ENCODE measurements at places on chromosomes 1 and 21.

GRCh38 chr1:204435381-204435831 lies 23.8 kb upstream of the PPP1R15B start:
- DNase-seq, result no peak

- no peak for DNase-seq
Measured at GRCh38 chr1:158045639-158046038, 52.2 kb downstream of the KIRREL1 start.

- no peak for DNase-seq
Measured at GRCh38 chr21:27681841-27682240, 715.0 kb upstream of the ADAMTS5 start.

DNA sequence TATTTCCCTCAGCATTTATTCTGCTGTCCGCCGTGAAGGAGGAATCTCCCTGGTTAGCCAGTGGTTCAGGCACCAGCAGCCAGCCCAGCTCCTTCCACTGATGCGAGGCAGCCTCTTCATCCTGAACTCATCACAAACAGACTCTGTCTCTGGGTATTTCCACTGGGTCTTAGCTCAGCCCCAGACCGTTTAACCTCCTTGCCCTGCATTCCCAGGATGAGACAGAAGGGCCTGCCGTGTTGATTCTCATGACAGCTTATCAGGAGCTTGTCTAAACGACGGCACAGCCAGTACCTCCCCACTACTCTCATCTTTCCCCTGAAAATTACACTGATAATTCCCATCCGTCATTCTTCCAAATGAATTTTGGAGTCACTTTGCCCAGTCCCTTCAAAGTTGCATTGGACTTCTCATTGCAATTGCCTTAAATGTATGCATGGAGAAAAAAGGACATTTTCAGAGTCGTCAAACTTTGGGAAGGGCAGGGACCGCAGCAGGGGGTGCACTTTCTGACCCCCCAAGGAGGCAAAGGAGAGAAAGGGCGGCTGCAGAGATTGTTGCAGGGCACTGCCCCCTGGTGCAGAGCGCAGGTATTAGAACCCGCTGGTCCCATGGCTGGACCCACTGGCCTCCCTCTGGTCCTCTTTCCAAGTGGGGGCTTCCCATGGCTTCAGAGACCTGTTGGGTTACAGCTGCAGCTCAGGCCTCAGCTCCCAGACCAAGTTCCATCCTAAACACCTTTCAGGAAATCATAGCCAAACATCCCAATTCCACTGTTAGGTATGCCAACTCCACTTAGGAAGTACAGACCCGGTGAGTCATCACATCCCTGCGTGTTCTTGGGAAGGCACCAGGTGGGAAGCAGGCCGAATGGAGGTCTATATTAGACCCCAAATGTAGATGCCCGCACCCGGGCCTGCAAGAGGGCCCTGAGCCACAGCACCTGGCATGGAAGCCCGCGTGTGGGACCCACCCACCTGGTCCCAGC lies 3.7 kb upstream of the MEGF6 start:
- peak; percentile 13 for DNase-seq

DNA sequence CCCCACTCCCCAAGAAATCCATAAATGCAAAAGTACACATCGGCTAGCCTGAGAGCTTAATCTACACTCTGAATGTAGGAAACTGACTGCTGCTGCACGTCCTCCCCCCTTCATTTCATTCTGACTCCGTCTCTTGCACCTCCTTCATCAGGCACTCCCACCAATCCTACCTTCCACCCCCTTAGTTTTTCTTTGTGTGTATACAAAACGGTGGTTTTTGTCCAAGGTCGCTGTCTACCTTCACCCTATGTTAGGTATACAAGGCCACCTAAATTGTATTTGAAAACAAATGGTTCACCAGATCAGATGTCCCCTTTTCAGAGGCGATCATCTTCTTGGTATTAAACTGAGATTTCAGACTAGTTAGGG lies 1.9 kb downstream of the WDR26 start:
- DNase-seq, result no peak

- no peak for DNase-seq
Measured at GRCh38 chr1:46562498-46562897, 11.1 kb upstream of the KNCN start.

- no peak for DNase-seq
Measured at GRCh38 chr1:94257444-94257843, 20.1 kb upstream of the ARHGAP29 start.

GRCh38 chr1:4308806-4309205 lies 345.6 kb upstream of the AJAP1 start:
- DNase-seq, result no peak

DNA sequence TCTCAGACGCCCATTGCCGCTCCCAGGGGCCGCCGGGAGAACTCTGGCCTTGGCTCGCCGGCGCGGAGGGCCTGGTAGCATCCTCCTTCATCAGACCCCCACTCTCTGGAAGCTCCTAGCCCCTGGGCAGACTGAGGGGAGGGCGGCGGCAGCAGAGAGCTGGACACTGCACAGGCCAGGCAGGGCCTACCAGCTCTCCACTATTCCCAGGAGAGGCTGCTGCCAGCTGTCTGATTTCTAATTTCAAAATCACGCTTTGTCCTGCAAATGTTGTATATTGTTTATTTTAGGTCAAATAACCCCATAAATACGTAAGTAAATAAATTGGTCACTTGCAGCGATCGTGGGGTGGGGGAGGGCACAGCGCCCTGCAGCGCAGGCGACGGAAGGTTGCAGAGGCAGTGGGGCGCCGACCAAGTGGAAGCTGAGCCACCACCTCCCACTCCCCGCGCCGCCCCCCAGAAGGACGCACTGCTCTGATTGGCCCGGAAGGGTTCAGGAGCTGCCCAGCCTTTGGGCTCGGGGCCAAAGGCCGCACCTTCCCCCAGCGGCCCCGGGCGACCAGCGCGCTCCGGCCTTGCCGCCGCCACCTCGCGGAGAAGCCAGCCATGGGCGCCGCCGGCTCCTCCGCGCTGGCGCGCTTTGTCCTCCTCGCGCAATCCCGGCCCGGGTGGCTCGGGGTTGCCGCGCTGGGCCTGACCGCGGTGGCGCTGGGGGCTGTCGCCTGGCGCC lies at the start of gene MTARC1:
TSS of gene MTARC1 (plus strand) at position 577 of the 732 bp plus-strand sequence. CDS start at position 609, 32 bp downstream.
- DNase-seq, result peak; percentile 20

- DNase-seq, result no peak
Measured at GRCh38 chr1:184039126-184039525, 1.6 kb upstream of the COLGALT2 start.

DNA sequence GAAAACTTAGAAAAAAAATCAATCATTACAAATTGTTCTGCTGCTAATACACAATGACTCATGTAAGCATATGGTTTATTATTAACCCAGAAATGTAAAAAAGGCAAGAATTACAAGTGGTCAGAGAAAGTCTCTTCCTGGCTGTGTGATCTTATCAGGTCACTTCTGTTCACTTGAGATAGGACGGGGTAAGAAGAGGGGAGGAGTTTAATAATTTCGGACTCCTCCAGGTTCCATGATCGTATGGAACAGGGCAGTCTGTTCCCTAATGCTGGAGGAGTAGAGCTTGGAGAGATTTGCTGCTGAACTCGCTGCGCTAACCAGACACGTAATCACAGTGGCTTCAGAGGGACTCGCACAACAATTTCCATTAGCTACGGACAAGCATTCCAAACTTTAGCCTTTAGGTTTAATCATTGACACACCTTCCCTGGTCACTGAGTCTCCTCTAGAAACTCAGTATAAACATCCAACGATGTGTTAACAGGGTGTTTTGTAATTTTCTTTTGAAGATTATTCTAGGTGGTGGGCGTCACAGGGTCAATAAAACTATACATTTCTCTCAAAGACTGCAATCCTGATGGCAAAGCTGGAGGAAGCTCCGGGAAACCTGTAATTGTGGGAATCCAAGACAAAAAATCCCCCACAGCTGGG lies 1.3 kb downstream of the CRYZ start:
- DNase-seq, result no peak

DNA sequence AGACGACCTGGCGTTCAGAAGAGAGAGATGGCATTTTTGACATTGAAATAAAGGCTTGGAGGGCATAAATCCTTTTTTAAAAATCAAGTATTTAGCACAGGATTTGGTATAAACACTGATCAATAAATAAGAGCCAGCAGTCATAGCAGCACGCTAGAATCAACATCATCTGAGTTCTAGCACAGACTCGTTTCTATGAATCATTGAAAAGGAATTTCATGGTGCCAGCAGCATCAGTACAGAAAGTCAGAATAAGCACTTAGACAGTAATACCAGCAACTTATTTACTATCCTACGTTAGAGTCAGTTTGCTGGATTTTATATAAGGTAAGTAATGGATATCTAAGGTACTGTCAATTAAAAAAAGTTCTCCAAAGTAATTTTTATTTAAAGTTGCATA lies 119.3 kb downstream of the HLCS start:
- DNase-seq, result no peak

- no peak for DNase-seq
Measured at GRCh38 chr1:107593501-107594209, 371.3 kb downstream of the VAV3 start.

DNA sequence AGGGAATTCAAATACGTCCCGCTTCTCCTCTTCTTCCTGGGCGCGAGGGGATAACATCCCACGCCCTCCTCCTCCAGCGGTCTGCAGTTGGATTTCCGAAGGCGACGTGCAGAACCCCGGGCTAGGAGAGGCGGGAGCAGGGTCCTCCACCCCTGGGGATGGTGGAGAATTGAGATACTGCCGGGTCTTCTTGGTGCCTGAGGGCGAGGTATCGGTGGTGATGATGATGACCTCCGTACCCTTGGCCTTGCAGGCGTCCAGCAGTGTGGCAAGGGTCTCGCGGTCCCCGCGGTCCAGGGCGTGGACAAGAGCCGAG lies 3.2 kb upstream of the LIX1L start:
- no peak for DNase-seq

GRCh38 chr1:158067662-158068061 lies 74.2 kb downstream of the KIRREL1 start:
- DNase-seq, result no peak

- no peak for DNase-seq
Measured at GRCh38 chr1:159239551-159240220, 35.0 kb downstream of the ACKR1 start.

DNA sequence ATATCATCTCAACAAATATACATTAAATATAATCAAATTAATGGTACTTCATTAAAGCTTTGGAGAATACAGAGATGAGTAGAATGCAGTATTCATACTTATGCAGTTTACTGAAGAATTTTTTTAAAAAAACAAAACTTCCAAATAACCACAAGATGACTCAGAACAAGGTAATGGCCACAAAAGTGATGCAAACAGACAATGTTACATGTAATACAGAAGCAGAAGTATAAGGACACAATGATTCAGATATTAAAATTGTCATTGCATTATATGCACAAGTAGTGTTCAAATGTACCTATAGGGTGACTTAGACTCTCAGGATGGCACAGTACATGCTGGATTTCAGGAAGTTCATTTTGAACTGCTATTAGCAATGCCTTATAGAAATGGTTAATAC lies 227.2 kb upstream of the ST6GALNAC5 start:
- no peak for DNase-seq

- DNase-seq, result no peak
Measured at GRCh38 chr1:162315673-162316072, 61.0 kb downstream of the SPATA46 start.

DNA sequence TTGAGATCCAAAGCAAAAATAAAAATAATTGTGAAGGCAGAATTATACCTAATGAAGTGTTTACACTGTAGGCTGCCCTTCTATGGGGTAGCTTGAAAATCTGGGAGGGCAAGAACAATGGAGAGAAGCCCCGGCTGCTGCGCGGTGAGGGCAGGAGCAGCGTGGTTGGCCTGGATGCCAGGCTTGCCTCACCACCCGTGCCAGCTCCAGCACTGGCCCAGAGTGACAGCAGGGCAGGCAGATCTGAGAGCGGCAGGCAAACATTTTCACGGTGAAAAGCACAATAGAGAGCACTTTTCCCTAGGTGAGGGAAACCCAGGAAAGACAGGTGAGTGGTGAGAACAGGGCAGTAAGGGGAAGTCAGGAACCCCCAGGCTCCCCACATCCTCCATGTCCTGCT lies 1.4 kb downstream of the PROK1 start:
- no peak for DNase-seq

DNA sequence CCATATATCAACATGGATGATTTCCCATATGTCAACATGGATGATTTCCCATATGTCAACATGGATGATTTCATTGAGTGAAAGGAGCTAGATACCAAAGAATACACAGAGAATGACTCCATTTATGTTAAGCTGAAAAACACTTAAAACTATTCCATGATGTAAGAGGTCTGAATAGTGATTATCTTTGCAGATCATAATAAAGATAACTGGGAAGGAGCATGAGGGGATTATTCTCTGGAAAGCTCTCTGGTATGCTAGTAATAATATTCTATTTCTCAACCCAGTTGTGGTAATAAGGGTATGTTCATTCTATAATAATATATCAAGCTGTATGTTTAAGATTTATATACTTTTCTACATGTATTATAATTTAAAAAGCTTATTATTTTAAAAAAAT lies 14.1 kb downstream of the SYNJ1 start:
- DNase-seq, result no peak

- DNase-seq, result no peak
Measured at GRCh38 chr1:196516373-196516772, 91.9 kb downstream of the KCNT2 start.

DNA sequence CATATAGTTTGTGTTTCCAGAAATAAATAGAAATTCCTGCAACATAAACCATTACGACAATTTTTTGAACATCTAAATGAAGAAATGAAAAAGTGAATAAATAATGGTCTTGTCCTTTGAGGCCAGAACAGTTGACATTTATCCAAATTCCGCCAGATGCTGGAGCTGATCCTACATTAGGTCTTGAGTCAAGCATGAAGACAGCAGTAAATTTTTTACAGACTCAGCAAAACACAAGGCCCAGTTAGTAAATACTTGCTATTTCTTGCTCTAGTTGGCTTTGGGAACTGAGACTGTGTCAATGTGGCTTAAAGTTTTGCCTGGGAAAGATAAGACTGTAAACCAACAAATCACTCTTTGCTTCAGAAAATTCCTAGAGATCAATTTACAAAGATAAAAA lies 540.1 kb upstream of the RGS18 start:
- no peak for DNase-seq

- no peak for DNase-seq
Measured at GRCh38 chr1:41526956-41527561, 42.6 kb upstream of the EDN2 start.

DNA sequence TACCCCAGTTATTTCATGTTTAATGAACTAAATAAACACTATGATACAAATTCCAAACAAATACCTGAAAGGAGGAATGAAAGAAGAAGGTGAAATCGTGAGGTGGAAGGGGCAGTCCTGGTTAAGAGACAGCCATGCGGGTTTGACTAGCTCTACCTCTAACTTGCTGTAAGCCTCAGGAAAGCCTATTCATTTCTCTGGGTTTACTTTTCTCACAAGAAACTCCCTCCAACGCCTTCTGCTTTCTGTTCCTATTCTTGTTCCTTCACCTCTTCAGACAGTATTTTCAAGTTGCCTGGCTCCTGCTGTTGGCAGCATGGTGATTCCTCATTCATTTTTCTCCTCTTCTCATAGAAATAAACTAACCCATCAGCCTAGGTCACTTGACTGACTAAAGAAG lies 92.4 kb downstream of the NTPCR start:
- no peak for DNase-seq

- no peak for DNase-seq
Measured at GRCh38 chr1:34398241-34398915, 221.7 kb downstream of the C1orf94 start.

- no peak for DNase-seq
Measured at GRCh38 chr1:35560256-35561225, 2.9 kb downstream of the NCDN start.

All from stimulated activated CD4-positive, alpha-beta T cell treated with anti-CD3 and anti-CD28 coated beads, Interleukin-2, amount 100 ng/mL, for 24 hours (primary cell).